NCI-H1930 (cell line): ENCODE measurements at places on chromosomes 16 and 17.

DNA sequence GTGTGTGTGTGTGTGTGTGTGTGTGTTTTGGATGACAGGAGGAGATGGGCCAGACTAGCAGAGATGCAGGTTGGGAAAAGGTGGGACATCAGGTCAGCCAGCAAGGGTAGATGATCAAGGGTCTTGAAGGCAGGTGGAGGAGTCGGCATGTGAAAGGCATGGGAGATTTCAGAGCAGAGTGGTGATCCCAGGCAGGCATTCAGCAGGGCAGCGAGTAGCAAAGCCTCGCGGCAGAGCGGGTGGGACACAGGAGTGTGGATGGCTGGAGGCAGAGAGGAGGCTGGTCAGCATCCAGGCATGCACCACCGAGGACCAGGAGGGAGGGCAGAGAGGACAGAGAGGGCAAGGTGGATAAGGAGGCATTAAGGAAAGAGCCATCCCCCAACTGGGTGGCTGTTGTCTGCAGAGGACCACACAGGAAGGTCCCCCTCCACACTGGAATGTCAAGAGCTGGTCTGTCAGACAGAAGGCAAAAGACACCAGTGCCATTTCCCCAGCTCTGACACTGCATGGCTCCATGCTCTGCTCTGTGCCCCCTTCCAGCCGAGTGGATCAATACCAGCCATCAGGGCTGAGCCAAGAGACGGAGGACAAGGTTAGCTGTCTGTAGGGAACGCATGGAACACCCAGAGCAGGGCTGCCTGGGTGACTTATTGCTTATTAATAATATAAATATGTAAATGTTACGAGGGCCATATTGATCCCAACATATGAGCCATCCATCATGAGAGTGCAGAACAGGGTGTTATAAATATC, 74.8 kb upstream of the RPL38 start:
- DNase-seq = no peak

- no peak for DNase-seq
Observed at GRCh38 chr17:49588726-49589576, 13.3 kb downstream of the NXPH3 start.

- no peak for DNase-seq
Observed at GRCh38 chr16:68378436-68379415, 67.9 kb downstream of the PRMT7 start.

- no peak for DNase-seq
Observed at GRCh38 chr16:6165330-6165979, 1067.9 kb upstream of the EEF2KMT start.

GRCh38 chr17:62657690-62658089, 30.2 kb downstream of the MRC2 start:
- DNase-seq = no peak

DNA sequence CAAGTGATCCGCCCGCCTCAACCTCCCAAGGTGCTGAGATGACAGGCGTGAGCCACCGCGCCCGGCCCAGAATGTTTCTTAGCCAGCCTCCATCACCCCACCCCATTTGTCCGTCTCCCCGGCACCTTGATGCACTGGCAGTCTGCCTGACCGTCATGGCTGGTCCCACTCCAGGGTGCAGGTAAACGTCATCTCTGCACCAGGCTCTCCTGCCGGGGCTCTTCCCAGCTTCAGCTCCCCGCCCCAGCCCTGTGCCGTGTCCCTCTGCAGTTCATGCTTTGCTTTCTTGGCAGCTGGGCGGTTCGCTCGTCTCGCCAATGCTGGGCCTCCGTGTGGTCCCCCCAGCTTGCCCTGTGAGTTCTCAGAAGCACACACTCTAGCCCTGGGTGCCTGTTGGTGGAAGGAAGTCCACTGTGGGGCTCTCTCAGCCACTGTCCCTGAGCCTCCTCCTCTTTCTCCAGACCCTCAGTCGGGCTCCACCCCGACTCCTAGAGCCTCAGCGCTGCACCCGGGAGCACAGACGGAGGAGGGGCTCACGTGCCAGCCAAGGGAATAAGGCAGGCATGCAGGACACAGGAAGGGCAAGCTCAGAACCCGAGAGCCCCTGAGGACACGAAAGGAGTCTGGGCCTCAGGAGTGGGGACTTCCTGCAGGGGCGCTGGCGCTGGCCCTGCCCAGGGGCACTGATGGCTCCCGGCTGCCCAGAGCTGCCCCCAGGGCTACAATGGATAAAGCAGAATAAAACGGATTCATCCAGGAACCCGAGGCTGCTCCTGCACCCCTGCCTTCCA, 12.0 kb downstream of the HS3ST6 start:
- no peak for DNase-seq

GRCh38 chr17:79391376-79392233, 219.2 kb downstream of the RBFOX3 start:
- peak; percentile 49 for DNase-seq
